ENCODE measurements at places on chromosomes 6 and 20.

- no peak for DNase-seq
These were observed 472.7 kb downstream of the PKHD1 start for GRCh38 chr6:51614725-51615124.

DNA sequence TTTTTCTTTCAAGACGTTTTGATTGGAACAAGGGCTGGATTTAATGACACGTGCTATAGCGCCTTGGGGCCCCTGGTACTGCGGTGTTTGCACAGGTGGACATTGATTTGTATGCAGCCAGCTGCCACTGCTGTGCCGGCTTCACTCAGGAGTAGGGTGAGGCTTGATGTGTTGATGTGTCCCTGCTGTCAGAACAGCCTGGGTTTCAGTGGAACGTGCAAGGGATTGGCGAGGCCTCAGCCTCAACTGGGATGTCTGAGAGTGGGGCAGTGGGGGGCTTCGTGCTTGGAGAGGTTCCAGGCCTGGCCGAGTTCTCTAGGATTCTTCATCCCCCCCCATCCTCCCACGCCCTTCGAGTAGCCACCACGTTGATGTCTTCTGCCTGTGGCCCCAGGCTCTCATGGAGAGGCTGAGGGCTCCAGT is 23.0 kb downstream of the PYGB start:
- peak; percentile 91 for DNase-seq

GRCh38 chr20:17878912-17879602 is 89.5 kb downstream of the SNX5 start:
- no peak for DNase-seq

DNA sequence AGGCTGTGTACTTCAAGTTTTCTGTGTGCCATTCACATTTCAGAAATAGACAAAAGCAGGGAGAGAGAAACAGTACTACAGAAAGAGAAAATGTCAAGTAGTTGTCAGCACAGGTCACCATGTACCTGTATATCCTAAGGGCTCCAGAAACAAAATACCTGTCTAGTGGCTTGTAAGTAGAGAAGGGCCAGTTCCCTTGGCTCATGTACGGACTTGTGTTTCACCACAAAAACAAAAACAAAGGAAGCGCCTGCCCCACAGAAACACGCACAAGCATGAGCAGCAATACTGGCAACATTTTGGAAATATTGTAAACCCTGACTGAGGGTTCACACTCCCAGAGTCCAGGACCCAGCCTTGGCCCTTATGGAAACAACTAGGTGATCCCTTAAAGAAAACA is 44.3 kb downstream of the CNKSR3 start:
- DNase-seq = no peak

GRCh38 chr6:44631968-44632367 is 244.5 kb downstream of the CDC5L start:
- no peak for DNase-seq

DNA sequence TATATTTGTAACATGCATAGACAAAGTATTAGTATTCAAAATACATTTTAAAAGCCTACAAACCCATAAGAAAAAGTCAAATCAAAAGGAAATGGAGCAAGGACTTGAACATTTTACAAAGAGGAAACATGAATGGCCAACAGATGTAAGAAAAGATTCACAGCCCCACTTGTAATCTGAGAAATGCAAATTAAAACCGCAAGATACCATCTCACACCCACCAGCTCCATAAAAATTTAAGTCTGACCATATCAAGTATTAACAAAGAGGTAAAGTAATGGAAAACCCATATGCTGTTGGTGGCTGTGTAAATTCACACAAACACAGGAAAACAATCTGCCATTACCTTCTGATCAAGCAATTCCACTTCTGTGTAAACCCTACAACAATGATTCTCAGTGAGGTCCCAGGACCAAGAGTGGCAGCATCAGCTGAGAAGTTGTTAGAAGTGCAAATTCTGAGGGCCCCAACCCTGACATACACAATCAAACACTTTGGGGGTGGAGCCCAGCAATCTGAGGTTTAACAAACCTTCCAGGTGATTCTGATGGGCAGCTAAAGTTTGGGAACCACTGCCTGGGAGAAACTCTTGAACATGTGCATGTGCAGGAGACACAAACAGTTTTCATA is 30.9 kb downstream of the BCL2L1 start:
- no peak for DNase-seq

GRCh38 chr20:13819885-13820645 is 35.2 kb downstream of the NDUFAF5 start:
- peak; percentile 88 for DNase-seq
